ENCODE measurements at places on chromosomes 16 and 17.

GRCh38 chr16:76705892-76706291, 428.7 kb downstream of the CNTNAP4 start:
- no peak for DNase-seq

GRCh38 chr16:84791088-84791487, 28.7 kb upstream of the CRISPLD2 start:
- no peak for DNase-seq

- no peak for DNase-seq
Observed at GRCh38 chr17:42345396-42346073, 42.7 kb downstream of the STAT3 start.

DNA sequence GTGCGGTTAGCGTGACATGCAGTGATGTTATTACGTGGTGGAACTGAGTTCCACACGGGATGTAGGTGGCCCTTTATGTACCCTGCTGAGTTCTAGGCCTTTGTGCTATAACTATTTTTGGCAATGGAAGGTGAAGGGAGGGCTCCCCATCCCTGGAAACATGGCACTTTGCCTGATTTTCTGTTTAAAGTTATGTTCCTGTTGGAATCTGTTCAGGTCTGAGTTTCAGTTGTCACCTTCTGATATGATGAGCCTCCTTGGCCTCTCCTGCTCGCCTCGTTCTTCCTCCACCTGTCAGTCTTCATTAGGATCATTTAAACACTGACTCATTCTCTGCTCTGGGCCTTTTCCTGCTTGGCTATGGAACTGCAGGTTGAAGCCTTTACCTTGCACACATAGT, 200.6 kb downstream of the FTO start:
- no peak for DNase-seq

- no peak for DNase-seq
Observed at GRCh38 chr17:54882950-54883349, 17.7 kb upstream of the TOM1L1 start.

DNA sequence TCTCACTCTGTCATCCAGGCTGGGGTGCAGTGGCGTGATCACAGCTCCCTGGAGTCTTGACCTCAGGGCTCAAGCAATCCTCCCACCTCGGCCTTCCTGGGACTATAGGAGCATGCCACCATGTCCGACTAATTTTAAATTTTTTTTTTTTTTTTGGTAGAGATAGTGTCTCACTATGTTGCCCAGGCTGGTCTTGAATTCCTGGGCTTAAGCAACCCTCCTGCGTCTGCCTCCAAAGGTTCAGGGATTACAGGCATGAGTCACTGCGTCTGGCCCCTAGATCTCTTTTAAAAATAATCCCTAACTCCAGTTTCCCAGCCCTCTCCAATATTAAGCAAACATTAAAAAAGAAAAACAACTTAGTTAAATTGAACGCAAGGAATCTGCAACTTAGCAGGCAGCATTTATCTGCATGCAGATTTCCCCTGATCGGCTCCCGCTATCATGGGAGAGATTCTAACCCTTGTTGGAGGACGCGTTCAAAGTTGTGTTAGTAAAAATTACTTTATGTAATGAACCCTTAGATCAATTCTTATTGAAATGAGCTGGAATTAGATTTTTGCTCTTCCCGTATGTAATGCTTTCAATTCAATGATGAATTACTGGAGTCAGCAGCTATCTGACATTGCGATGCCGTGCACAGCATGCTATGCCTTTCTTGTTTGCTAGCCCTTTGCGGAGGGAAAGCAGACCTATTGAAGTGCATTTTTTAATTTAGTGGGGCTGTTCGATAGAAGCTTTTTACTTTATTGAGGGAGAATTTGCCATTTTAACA, 171.7 kb downstream of the HAPSTR1 start:
- no peak for DNase-seq
